Vagina (tissue), 2 donors: ENCODE measurements at places on chromosomes 4 and X.

GRCh38 chrX:85243761-85244449 lies at the start of the genes SATL1 and ZNF711:
SATL1 (minus strand) TSS chrX:85243779; CDS start chrX:85108968, 134,811 bp downstream.
ZNF711 (plus strand) TSS chrX:85243991; CDS start chrX:85247573, 3,582 bp downstream.
- DNase-seq: no peak

DNA sequence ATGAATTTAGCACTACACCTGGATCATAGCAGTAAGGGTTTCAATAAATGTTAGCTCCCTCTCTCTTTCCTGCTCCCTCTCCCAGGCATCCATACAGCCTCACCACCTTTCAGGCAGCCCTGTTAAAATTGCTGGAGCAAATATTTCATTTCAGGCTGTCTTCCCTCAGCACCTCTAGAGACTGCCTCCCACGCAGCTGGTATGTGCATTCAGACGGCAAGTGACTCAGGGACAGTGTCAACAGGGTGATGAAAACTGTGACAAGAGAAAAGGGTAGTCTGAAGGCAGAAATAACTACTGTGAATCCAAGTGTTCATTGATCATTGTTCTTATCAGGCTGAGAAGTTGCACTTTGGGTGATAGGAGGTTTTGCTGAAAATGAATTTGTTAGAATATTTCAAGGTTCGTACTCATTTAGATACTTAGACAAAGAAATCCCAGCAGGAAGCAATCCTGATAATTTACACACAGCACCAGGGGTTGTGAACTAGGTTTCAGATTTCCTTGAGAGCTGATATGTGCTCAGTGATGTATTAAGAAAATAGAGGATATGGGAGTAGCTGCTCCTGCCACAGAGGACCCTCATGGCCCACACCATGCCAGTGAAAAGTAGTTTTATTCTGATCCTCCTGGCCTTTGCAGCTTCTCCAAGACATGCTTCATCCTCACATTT lies 424.2 kb downstream of the FGF13 start:
- no peak for DNase-seq

DNA sequence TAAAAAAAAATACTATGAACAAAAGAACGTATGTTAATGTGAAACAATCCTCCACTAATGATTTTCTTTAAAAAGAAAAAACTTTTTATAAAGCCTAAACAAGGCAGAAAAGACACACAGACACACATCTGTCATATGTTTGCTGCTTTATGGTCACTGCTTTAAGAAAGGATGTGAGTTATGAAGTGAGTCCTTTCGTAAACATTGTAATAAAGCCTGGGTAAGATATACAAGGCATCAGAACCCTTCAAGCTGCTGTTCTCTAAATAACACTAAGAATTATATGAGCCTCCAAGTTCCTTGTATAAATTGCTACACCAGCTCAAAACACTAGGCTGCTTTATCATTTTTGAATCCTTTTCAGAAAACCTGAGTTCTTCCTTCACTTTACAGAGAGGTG lies 81.6 kb downstream of the FBXO8 start:
- no peak for DNase-seq

GRCh38 chr4:39521253-39521919 lies 5.9 kb downstream of the UGDH start:
- no peak for DNase-seq

GRCh38 chr4:7236847-7237246 lies 44.5 kb downstream of the SORCS2 start:
- no peak for DNase-seq

DNA sequence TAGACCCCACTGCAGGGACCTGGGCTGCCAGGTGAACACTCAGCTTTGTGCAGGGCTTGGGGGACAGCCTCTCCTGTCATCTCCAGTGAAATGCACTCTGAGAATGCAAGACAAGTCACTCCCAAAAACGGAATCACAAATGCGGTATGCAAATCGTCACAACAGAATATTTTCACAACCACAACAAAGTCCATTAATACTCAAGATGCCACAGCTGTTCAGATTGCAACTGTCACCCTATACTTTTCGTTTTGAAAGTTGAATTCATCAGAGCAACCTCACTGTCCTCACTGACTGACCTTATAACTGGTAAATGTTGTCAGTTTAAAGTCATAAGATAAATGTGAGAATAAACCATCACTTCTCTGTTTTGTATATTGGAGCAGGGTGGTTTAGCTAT lies 16.6 kb downstream of the JAKMIP1 start:
- no peak for DNase-seq

DNA sequence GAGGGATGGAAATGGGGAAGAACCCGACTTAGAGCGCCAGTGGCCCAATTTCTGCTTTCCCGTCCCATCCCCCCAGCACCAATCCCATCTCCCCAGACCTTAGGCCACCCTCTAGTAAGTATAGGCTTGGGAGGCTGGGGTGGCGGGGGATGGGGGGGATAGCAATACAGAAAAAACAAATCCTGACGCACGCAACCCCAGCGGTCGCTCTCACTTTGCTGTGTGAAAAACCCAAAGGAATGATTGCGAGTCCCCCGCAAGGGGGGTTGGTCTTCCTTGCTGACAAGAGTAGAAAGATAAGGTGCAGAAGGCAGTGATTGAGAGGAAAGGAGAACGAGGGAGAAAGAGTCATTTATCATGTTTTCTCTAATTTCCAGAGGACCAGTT lies 863 bp downstream of the CPE start:
- no peak for DNase-seq

GRCh38 chr4:40559585-40560465 lies 69.8 kb downstream of the RBM47 start:
- DNase-seq: no peak

GRCh38 chr4:118981171-118981838 lies 92.7 kb downstream of the SYNPO2 start:
- DNase-seq: no peak

- no peak for DNase-seq
These were observed 208.1 kb upstream of the EOLA2 start for GRCh38 chrX:150146271-150146896.

DNA sequence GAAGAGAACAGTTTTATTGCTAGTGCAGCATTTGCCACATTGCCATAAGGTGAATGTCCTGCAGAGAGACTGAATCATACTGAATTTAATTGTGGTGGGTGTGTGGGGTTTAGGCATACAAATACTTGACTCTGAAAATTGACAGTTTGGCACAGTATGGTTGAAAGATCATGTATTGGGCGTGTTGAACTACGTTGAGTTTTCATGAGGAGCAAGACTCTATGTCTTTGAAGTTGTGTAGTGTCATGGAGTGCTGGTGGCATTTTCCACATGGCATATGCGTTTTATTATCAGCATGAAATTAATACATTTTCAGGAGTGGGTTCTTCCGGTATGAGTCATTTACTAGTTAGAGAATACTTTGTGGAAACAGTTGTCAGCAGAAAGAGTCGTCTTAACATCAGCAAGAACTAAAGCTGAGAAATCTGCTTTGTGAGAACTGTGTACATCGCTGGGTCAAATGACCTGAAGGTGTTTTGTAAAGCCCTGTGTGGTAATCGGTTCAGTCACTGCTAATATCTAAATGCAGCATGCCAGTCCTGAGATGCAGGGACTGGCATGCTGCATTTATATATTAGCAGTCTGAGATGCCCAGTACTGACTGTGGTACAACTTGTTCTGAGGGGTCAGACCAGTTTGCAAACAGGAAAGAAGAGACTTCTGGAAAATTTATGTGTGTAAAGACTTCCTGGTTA lies 50.3 kb downstream of the ARHGAP10 start:
- DNase-seq: no peak

DNA sequence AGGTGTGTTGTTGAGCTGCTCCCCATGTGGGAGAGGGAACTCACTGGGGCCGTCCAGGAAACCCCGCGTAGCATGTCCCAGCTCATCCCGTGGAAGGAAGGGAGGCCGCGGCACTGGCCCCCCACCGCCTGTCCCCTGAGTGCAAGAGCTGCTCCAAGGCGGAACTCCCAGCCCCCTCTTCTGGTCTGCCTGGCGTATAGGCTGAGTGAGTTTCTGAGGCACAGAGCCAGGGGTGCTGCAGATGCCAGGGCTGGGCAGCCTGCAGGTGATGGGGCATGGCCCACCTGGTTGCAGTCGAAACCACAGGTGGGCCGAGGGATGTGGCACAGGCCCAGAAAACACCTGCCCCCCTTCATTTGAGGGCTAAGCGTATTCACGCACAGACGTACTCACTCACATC lies 49.6 kb downstream of the ABLIM2 start:
- no peak for DNase-seq

- no peak for DNase-seq
These were observed 16.9 kb upstream of the PHEX start for GRCh38 chrX:22015139-22015750.

GRCh38 chr4:163180090-163180489 lies 13.4 kb upstream of the NAF1 start:
- no peak for DNase-seq

DNA sequence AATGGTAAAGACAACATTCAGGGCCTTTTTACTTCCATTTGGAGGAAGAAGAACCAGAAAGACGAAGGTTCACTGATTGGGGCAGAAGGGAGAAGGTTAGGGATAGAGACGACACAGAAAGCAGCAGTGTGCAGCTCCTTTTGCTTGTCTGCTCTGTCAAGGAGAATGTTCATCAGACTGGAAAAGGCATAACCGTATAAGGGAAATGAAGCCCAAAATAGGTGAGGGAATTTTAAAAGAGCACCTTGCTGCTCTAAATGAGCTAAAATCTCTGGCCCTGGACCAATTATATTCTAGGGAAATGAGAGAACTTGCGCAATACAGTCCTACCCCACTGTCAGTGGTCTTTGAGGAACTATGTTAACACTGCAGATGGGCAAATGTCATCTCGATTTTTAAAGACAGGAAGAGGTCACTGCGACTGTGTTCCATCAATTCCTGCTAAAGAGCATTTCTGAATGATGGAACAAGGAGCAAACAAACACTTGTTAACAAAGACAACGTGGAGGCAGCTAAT lies 909.8 kb upstream of the FTHL17 start:
- no peak for DNase-seq

- DNase-seq: no peak
These were observed 6.9 kb downstream of the CXCL10 start for GRCh38 chr4:76016393-76016792.

GRCh38 chr4:164526933-164527583 lies 226.9 kb upstream of the SMIM31 start:
- no peak for DNase-seq

DNA sequence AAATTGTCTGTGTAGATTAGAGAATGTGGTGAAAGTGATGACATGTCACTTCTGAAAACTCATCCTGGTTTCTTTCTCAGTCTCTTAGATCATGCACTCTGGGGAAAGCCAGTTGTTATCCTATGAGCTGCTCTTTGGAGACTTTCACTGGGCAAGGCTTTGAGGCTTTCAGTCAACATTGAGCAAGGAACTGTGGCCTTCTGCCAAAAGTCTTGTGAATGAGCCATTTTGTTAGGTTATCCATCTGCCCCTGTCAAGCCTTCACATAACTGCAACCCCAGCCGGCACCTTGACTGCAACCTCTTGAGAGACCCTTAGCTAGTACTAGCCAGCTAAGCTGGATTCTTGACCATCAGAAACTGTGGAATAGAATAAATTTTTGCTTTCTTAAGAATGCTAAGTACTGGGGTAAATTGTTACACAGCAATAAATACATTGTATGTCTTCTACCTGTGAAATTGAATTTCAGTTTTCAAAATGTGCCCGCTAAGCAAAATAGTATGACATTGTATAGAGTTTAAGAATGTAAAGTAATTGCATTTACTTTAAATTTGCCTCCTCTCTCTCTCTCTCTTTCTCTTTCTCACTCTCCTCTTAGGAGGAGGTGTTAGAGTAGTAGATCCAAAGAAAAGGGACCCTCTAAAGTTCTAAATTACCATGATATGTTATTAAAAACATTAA lies 1273.0 kb downstream of the RAPGEF2 start:
- DNase-seq: no peak

GRCh38 chr4:71201057-71201456 lies 137.8 kb upstream of the SLC4A4 start:
- no peak for DNase-seq

DNA sequence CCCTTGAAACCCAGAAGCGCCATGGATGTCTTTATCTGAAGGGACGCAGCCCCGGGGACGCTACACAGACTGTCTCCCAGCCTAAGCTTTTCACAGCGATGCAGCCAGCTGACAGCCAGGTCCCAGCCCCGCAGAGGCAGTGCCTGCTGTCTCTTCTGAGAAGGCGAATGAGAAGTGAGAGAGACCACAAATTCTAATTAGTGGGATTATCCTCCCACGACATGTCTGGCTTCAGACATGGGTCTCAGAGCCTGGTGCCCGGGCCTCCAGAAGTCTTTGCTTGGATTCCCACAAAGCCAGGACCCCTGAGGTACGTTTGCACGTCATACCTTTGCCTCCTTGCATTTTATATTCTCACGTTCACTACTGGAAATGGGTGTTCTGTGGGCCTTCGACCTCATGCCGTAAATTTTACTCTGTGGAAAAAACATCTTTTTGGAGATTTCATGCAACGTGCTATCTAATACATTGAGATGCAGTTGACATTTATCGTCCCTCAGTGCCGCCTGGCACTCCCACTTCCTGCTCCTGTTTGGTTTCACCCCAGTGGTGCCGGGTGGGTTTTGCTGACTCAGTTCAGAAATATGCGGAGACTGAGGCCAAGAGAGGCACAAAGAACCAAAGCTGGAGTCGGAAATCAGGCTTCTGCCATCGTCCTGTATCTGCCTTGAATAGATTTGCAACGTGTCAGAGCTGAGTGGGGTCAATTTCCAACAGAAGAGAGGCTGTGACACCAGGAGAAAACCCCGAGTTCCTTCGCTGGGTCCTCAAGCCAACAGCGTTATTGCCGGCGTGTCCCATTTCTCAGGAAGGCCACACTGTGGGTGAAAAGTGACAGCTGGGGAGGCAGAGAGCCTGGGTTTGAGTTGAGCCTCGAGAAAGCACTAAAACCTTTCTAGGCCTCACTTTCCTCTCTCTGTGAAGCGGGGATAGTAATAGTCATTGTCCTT lies 114.4 kb downstream of the STK32B start:
- DNase-seq: peak; percentile 84

GRCh38 chr4:14335872-14336271 lies 666.4 kb upstream of the CPEB2 start:
- DNase-seq: no peak

GRCh38 chrX:71282514-71283402 lies 677 bp upstream of the NONO start:
- no peak for DNase-seq

GRCh38 chr4:103996637-103997036 lies 276.9 kb upstream of the TACR3 start:
- DNase-seq: no peak

DNA sequence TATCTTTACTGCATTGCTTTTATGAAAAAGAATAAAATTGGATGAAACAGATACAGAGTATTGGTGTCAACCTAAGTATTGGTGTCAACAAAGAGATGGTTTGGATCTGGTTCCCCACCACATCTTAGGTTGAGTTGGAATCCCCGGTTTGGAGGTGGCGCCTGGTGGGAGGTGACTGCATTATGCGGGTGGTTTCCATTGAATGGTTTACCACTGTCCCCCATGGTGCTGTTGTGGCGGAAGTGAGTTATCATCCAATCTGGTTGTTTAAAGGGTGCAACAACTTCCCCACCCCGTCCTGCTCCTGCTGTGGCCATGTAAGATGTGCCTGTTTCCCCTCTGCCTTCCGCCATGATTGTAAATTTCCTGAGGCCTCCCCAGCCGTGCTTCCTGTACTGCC lies 52.8 kb upstream of the CD99 start:
- DNase-seq: no peak

DNA sequence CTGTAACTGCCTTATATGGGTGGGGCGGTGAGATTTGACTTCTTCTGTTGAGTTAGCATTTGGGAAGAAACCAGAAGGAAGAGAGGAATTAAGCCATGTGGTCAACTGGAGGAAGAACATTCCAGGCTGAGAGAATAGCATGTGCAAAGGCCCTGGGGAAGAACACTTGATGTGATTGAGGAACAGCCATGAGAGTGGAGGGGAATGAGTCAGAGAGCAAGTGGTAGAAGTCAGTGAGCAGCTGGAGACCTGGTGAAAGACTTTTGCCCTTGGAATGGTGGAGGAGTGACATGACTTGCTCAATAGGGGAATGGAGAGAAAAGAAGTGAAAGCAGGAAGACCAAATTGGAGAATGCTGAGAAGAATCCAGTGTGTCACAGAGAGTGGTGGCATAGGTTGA lies 327.8 kb upstream of the HAND2 start:
- DNase-seq: no peak
